ENCODE measurements at places on chromosomes 6 and 20. TPM values are rescaled to one million over a fixed set of nuclear protein-coding genes. Genes with fewer than 3 reads are reported as not detected.

- no peak for DNase-seq
These were observed 576 bp upstream of the RRP36 start for GRCh38 chr6:43020847-43021246.

DNA sequence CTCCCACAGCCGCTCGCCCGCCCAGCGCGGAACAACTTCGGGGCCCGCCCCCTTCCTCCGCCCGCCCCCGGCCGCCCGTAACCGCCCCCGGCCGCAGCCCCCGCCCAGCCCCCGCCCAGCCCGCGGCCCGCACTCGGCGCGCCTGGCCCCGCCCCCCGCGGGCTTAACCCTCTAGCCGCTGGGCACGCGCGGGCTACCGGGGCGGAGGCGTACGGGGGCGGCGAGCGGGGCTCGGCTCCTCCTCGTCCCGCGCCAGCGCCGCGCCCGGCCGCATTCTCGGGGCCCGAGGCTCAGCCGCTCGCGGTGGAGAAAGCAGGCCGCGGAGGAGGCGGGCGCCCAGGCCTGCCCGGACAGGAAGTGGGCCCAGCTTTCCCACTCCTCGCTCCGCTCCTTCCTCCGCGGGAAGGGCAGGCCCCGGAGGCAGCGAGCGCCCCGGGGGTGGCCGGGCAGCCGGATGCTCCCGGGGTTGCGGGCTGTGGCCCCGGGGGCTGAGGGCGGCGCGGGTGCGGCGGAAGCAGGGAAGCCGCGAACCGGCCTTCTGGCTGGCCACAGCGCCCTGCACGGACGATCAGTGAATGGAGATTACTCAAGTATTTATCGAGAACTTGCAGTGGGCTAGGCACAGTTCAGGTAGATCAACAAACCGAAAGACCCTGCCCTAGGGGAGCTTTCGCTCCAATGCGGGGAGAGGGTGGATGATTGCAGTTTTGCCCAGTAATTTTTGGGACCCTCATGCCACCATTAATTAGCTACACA lies at the start of gene TRAM2:
Gene TRAM2, minus strand, starts transcription at position 39 of the 756 bp plus-strand sequence. CDS start 145 bp downstream, outside the sequence.
- DNase-seq, result peak; percentile 73

DNA sequence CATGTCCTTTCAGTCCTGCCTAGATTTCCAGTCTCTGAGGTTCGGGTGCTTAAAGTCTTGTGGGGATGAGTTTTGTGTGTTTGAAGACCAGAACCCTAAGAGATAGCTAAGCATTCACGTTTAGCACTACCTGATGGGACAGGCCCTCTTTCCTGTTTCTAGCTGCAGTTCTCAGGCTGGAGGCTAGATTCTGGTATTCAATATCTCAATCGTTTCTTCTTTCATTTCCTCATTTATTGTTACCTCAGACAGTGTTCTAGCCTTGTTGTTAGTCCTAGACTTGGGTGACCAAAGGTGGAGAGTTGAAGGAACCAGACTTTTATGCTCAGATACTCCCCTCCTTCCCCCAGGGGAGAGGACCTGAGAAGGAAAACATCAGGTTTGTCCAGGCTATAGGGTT lies 16.8 kb downstream of the CEP250 start:
- no peak for DNase-seq

DNA sequence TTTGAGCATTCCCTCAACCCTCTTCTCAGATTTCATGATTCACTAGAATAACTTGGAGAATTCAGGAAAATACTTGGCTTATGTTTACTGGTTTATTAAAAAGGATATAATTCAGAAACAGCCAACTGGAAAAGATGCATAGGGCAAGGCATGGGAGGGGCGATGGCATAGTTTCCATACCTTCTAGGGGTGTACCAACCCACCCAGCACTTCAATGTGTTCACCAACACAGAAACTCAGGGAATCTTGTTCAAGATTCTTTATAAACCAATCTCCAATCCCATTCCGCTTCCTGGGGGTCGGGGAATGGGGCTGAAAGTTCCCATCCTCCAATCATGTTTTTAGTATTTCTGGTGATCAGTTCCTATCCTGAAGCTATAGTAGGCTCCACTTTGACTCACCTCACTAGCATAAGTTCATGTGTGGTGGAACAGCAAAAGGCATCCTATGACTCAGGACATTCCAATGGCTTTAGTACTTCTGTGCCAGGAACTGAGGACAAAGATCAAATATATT lies 164.4 kb downstream of the SIM1 start:
- peak; percentile 96 for DNase-seq

GRCh38 chr6:17001188-17001587 lies 100.7 kb upstream of the STMND1 start:
- peak; percentile 47 for DNase-seq

- no peak for DNase-seq
These were observed 2.8 kb upstream of the E2F1 start for GRCh38 chr20:33688938-33689424.

DNA sequence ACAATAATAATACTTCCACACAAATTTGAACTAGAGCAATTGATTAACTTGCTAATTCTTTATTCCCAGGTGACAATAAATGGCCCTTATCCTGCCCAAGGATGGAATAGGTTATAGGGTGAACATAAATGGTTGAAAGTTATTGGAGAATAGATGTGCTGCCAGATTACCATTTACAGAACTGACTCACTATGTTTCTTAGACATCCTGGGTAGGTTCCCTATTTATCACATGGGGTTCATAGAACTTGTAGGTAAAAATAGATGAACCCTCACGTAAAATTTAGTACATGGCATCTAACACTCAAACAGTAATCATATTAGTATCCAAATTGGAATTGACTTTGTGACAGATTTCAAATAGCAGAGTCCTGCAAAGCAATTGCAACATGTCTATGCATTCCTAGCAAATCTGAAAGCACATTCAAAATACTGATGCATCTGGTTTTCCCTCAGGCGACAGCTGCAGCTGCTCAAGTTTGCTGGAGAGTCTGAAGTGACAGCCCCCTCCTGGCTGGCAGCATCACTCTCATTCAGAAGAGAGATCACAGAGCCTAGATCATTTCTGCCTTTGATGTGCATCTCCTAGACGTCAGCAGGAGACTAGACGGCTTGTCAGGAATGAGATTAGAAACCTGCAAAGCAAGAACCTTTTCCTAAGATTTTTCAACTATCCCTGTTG lies 80.2 kb upstream of the RNF217 start:
- DNase-seq, result no peak

DNA sequence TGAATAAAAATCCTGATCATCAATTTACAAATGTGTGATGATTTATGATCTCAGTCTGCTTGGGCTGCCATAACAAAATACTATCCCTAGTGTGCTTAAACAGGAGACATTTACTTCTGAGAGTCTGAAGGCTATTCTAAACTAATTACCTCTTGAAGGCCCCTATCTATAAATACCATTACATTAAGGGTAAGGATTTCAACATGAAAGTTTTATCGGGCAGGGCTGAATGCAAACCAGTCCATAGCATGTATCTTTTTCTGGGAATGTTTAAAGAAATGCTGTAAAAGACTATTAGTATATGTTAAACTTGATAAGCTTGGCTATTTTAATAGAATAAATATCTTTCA lies 48.2 kb downstream of the TRDN start:
- no peak for DNase-seq

The MROH8 gene
- total RNA-seq, result 3.3 TPM

The SIRPD gene
- not detected for total RNA-seq

Data from HT1080 (cell line).